Activated CD4-positive, alpha-beta T cell treated with anti-CD3 and anti-CD28 coated beads for 24 hours (primary cell): ENCODE measurements at places on chromosomes 4 and X.

DNA sequence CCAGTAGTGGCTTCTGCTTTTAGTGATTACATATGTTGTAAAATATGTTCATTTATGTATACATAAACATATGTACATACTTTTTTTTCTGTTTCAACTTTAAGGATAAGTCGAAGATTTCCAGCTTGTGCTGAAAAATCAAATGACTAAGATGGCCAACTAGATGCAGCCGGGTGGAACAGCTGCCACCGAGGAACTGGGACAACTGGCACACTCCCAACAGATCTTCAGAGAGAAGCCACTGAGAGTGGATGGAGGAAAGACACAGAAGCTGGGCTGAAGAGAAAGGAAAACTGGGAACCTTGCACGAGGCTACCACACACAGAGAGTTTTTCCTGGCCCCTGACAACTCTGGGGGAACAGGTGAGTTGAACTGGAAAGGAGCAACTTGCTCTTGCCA is 207.5 kb downstream of the FAM47B start:
- DNase-seq: no peak

GRCh38 chrX:134568285-134569016 is 89.8 kb downstream of the PLAC1 start:
- DNase-seq: no peak

GRCh38 chr4:182924497-182924896 is 7.3 kb upstream of the DCTD start:
- DNase-seq: no peak

DNA sequence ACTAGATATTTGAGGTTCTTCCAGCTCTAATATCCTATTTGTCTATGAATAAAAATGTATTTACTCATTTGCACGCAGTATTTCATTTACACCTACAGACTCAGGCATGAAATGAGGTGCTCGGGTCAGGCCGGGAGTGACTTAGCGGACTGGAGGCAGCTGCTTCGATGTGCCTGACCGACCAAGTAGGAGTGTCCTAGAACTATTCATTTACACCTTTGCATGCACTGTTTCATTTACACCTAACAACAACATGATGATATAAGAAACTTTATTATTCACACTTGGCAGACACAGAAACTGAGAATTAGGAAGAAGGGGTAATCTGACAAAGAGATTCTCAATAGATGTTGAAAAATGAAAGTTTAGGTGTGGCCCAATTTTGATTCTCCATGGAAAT is 28.7 kb upstream of the FAT1 start:
- no peak for DNase-seq

DNA sequence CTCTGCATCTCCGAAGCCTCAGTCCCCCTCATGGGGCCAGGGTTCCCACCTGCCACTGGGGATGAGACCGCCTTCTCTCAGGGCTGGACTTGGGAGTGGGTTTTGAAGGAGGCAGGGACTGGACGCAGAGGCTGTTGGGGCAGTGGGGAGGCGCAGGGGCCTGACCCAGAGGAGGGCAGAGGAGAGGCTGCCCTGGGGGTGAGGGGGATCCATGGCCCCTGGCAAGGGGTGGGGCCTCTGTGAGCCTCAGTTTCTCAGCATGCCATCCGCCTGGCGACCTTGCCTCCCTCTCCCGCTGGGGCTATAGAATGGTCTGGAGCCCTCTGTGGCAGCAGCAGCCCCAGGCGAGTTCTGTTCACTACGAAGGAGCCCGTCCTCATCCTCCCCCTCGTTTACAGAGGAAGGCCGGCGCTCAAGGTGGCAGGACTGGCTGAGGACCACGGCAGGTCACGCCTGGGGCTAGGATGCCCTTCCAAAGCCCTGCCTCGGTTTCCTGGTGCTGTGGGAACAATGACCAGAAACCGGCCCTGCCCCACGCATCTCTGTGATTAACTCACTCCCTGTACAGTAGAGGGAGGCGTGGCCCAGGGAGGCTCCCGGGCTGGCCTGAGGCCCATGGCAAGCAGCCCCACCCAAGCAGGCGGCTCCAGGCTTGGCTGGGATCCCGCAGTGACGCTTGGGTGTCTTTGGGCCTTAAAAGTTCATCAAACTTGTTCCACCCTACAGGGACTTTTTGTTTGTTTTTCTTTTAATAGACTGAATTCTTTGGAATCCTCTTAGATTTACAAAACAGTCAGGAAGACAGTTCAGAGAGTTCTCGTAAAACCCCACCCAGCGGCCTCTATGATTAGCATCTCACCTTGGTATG is 16.0 kb upstream of the SH3TC1 start:
- no peak for DNase-seq

DNA sequence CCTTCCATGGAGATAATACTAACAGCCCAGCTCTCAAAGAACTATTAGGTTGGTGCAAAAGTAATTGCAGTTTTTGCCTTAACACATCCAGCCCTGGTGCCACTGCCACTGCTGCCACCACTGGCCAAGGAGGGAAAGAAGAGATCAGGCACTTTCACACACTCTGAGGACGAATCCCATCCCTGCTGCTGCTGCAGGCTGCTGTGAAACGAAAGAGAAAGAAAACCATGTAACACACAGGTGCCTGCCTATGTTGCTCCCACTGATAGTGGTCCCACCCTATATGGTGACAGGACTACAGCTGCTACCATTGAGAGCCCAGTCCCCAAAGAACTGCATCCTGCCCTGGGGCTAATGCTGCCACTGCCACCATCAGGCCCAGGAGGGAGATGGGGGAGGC is 35.1 kb downstream of the TMLHE start:
- no peak for DNase-seq

- DNase-seq: no peak
These were observed 29.2 kb upstream of the LARP1B start for GRCh38 chr4:128031756-128032384.

DNA sequence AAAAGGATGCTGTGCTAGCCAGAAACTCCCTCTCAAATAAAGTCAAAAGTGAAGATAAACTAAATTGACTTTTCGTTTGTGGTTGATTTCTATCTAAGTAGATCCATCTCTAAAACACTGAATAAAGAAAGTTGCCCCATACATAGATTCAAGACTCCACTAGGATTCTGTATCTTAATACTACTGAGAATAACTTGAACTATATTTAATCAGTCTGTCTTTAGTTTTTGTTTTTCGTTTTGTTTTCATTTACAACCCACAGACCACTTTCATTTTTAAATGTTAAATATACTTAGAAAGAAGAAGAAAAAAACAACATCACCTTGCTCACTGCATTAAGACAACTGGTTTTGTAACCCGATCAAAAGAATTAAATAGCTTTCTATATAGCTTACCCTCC is 655.0 kb downstream of the RPA4 start:
- DNase-seq: no peak
